T1000 (cell line): ENCODE measurements at places on chromosomes 3 and 15.

DNA sequence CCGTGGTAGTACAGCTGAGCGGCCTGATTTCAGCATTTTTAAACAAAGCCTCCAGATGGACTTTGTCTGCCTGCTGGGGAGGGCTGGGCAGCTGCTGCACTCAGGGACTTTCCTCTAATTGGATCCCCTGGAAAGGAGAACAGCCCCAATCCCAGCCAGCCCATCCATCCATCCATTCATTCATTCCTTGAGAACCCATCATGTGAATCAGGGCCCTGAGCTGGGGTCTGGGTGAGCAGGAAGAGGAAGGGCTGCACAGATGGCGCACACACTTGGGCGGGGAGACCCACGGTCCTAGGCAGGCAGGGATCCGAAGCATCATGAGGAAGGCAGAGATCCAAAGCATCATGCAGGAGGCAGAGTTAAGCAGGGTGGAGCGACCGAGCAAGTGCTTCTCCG is 45.7 kb downstream of the TPRA1 start:
- DNase-seq: no peak

DNA sequence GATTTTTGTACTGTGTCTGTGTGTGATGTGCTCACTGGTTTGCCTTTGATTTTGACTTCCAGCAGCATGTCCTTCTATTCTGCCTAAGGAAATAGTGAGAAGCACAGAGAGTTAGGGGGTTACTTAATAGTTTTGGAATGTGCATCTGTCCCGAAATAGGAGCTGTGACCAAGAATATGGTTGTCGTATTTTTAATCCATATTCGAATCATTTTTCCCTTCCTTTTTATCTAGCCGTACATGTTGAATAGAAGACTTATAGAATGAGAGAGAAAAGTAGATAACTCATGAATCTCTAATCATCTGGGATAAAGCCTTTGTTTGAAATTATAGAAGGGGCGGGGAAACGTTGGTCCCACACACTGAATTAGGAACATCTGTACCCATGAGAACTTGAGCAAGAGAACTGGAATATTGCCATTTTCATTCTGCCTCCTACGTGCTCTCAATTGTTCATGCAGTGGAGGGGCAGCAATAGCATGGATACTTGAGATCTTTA is 23.6 kb downstream of the CRTC3 start:
- DNase-seq: no peak

DNA sequence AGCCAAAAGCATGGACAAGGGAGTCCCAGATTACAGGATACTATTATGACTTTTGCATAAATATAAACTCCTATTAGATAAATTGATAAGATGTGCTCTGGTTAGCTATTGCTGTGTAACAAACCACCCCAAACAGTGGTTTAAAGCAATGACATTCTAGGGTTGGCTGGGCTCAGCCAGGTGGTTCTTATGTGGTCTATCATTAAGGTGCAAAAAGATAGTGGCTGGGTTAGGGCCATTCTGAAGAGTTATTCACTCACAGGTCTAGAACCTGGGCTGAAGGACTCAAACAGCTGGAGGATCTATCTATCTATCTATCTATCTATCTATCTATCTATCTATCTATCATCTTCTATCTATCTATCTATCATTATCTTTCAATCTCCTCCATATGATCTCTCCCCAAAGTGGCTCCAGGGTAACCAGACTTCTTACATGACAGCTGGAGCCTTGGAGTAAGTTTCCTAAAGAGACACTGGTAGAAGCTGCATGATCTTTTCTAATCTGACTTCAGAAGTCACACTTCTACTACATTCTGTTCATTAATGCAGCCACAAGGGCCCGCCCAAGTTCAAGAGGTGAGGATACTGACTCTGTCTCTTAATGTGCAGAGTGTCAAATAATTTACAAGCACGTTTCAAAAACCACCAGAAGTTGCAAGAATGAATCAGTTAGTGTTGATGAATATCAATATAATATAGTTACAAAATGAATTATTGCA is 74.9 kb upstream of the XCR1 start:
- no peak for DNase-seq

DNA sequence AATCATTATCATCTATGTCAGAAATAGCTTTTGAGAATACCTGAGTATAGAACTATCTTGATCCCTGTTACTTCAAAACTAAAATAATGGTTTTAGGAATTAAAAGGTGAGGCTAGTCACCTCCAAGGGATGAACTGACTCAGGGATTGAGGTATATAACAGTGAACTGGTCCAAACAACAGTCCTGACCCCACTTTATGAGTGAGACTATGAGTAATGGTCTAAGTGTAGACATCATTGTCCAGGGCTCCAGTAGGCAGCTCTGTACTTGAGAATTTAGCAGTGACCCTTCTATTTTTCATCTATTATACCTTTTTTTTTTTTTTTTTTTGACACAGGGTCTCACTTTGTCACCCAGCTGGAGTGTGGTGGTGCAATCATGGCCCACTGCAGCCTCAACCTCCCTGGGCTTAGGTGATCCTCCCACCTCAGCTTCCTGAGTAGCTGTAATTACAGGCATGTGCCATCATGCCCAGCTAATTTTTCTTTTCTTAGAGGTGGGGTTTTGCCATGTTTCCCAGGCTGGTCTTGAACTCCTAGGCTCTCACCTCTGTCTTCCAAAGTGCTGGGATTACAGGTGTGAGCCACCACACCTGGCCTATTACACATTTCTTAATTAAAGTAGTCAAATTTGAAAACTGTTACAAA is 36.3 kb downstream of the MLH1 start:
- DNase-seq: no peak

- no peak for DNase-seq
These were observed 48.0 kb upstream of the UTS2B start for GRCh38 chr3:191378142-191378812.

DNA sequence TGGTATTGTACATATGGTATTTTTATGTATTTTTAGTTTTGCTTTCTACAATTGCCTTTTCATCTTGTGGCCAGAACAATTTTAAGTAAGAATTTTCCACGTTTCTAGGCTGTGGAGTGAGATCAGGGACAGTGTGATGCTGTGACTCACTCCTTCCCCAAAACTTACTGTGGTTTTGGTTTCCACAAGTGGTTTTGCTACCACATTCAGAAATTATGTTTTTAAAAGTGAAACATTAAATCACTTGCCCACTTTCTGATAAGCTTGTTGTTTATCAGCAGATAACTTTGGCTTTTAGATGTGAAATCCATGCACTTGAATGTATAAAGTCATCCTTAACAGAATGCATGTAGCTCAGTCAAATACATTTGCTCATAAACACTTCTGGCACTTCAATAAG is 192.2 kb upstream of the THRB start:
- DNase-seq: no peak

GRCh38 chr3:123750209-123750608 is 133.9 kb downstream of the MYLK start:
- no peak for DNase-seq

DNA sequence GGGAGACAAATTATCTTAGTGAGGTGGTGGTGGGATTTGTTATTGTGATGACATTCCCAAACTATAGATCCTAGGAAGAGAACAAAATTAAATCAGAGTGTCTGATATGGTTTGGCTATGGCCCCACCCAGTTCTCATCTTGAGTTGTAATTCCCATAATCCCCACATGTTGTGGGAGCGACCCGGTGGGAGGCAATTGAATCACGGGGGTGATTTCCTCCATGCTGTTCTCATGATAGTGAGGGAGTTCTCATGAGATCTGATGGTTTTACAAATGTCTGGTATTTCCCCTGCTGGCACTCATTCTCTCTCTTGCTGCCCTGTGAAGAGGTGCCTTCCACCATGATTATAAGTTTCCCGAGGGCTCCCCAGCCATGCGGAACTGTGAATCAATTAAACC is 62.0 kb downstream of the RPL22L1 start:
- DNase-seq: no peak

DNA sequence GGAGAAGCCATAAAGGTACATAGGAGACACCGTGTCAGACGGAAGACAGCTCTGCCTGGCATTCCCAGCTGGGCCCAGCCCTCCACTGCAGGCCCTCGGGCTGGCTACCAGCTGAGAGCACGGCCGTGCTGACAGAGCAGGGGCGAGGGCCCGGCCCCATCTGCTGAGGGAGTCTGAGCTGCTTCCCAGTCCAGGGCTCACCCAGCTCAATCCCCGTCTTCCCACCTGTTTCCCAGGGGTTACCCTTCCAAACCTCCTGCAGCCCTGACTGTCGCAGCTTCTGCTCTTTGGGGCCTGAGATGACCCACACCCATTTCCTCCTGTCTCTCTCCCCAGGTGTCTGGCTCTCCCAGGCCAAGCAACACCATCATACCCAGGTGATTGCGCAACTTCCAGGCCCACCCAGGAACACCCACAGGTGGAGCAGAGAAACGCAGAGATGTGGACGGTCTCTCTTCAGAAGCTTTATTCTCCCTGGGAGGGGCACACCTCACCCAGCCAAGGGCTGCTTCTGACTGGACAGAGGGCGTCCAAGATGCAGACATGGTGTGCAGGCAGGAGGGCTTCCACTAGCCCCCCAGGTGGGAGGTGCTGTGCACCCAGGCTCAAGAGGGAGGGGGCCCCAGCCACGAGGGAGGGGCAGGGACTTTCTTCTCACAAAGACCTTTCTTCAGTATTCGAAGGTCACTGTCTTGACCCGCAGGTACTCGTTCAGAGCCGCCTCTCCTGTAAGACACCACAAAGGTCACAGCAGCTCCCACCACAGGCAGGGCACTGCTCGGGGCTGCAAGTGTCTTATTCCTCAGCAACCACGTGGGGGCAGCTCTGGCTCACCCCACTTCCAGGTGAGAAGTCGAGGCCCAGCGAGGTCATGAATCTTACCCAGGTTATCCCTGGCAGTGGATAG is 19.4 kb upstream of the SLC41A3 start:
- no peak for DNase-seq

DNA sequence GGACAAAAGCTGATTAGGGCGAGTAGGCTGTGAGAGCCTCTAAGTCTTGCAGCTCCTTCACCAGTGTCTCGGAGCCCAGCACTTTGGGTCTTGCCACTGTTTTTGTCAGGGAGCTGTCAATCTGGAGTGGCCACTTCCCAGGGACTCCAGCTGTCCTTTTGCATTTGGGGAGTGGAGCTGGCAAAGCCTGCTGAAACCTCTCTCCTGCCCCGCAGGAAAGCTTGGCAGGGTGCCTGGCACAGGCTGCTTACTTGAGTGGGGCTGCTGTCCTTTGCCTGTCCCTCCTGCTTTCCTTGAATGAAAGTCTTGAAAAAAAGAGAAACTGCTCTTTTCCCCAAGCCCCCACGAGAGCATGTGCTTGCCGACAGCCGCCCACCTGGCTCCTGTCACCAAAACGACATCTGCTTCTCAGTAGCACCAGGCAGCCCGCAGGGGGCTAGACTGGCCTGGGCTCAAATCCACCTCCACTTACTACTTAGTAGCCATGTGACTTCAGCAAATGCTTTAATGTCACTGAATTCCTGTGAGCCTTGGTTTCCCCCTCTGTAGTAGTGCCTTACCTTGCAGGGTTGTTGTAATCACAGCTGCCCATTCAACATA is 13.7 kb downstream of the USP13 start:
- DNase-seq: no peak

- no peak for DNase-seq
These were observed 17.6 kb upstream of the SEMA5B start for GRCh38 chr3:123044981-123045763.

DNA sequence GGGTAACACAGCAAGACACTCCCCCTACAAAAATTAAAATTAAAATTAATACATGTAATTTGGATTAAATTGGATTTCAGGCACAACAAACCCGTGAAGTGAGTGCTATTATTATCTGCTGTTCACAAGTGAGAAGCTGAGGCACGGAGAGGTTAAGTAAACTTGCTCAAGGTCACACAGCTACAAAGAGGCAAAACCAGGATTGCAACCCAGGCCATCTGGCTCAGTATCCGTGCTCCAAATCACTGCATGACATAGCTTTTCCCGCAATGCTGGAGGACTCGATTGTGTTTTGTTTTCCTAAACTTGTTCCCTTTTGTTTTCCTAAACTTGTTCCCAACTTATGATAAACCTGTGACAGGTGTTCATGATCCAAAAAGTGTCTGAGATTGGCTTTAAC is 19.9 kb upstream of the C15orf39 start:
- no peak for DNase-seq

DNA sequence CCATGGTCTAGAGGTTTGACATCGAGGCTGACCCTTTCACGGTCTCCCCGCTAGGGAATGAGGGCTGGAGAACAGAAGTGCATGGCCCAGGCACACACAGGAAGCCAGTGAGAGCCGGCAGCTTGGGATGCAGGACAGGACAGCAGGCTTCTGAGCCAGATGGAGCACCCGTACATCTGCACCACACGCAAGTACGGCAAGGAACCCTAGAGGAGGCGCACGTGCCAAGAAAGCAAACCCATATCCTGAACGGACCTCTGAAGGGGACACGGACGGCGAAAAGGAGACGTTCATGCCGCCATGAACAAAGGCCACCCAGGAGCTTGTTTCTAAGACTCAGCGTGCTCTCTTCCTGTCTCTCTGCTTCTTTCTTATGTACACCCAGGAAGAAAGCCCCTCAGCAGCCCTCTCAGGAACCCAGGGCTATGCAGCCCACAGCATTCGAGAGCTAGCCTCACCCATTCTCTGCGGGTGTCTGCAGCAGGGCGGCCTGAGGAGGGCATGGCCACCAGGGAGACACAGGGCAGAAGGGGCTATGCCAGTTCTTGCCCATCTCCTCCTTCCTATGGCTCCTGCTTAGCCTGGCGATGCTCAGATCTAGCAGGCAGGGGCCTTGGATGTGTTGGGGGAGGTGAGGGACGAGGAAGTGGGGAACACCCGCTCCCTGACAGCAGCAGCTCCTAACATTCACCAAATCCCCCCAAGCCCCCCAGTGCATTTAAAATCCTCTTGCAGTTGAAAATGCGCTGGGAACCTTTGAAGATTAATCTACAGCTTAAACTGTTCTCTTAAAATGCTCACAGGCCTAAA is 81.3 kb downstream of the PCSK6 start:
- no peak for DNase-seq

- no peak for DNase-seq
These were observed 2.3 kb upstream of the TNFAIP8L3 start for GRCh38 chr15:51096976-51097375.

- no peak for DNase-seq
These were observed 14.2 kb downstream of the EIF4E3 start for GRCh38 chr3:71710906-71711494.

DNA sequence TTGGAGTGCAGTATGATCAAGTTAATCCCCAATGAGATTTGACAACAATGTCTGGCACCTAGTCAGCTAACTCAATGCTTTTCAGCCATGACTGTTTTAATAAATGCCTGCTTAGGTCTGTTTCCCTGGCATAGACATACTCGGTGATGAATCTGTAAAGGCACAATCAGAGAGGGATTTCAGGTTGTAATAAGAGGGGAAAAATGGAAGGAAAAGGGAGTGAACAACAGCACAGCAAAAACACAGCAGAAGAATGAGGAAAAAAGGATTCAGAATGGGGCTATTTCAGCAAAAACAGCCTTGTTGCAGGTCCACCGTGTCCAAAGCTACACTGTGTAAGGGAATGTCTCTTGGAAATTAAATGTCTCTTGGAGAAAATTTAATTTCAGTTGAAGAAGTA is 19.3 kb upstream of the CHD2 start:
- DNase-seq: no peak

DNA sequence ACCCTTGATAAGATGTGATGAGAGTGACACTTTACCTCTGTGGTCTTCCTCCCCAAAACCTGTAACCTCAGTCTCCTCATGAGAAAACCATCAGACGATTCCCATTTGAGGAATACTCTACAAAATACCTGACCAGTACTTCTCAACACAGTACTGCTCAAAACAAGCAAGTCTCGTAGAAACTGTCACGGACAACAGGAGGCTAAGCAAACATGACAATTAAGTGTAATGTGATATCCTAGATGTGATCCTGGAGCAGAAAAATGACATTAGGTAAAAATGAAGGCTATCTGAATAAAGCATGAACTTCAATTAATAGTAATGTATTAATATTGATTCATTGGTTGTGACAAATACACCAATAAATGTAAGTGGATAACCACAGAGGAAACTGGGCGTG is 113.6 kb downstream of the CACNA2D3 start:
- DNase-seq: no peak
